ENCODE measurements at places on chromosomes 12 and 14. TPM values are rescaled to one million over a fixed set of nuclear protein-coding genes. Genes with fewer than 3 reads are reported as not detected.

The MARK3 gene
- 76.8 TPM for total RNA-seq

The INHBC gene
- not detected for total RNA-seq

The REP15 gene
- total RNA-seq: not detected

The TMPRSS12 gene
- total RNA-seq: not detected

The CD163 gene
- total RNA-seq: not detected

The ERP27 gene
- total RNA-seq: 7.9 TPM

The MFAP5 gene
- not detected for total RNA-seq

The ACRBP gene
- total RNA-seq: 0.76 TPM

The RNFT2 gene
- 11.9 TPM for total RNA-seq

The GLTP gene
- 19.9 TPM for total RNA-seq

The DNAI7 gene
- 0.16 TPM for total RNA-seq

The SCN8A gene
- 1.6 TPM for total RNA-seq
